NAMALWA (cell line): ENCODE measurements at places on chromosomes 7 and 10.

- no peak for DNase-seq
Measured at GRCh38 chr7:56256108-56256507, 139.9 kb upstream of the NUPR2 start.

DNA sequence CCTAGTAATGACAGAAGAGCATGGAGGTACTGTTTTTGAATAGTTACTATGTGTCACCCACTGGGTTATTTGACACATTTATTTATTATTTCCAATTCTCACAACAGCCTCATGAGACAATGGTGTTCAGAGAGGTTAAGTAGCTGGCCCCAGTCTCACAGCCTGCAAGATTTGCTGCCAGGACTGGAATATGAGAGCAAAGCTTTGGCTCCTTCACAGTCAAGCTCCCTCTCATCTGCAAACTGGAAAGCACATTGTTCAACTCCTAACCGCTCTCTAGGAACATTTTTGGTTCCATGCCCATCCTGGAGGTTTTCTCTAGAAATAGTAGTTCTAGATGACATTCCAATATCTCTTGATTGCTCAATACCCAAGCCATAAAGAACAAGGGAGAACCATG, 75.5 kb upstream of the CXCL12 start:
- no peak for DNase-seq

- DNase-seq, result no peak
Measured at GRCh38 chr7:149832332-149833041, 5.7 kb upstream of the ZNF862 start.

DNA sequence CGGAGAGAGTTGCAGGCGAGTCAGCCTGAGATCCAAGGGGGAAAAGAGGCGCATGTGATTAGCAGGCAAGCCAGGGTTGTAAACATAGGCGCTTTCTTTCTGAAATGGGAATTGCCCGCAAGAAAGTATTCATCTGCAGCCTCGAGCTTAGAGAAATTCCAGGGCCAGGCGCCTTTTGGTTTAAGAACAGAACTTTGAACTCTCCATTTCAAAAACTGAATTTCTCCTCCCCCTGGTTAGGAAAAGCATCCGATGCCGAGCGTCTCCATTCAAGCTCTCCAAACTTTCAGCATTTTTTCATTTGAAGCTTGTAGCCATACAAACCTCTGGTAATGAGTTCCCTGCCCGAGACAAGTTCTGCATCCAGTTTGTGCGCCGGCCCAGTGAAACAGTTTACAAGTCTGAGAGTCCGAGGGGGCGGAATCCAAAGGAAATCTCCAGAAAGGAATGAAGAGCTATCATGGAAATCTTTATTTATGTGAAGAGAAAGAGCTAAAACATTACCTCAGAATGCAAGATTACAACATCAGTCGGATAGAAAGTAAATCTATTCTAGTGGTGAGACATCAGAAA, 69.9 kb downstream of the FAM204A start:
- no peak for DNase-seq

- no peak for DNase-seq
Measured at GRCh38 chr7:5519515-5519928, 95.9 kb upstream of the TNRC18 start.

GRCh38 chr10:24622781-24623301, 100.8 kb downstream of the ARHGAP21 start:
- no peak for DNase-seq

GRCh38 chr7:42689626-42690025, 222.2 kb downstream of the C7orf25 start:
- DNase-seq, result no peak

- DNase-seq, result no peak
Measured at GRCh38 chr10:120437541-120437940, 19.5 kb upstream of the PLPP4 start.

DNA sequence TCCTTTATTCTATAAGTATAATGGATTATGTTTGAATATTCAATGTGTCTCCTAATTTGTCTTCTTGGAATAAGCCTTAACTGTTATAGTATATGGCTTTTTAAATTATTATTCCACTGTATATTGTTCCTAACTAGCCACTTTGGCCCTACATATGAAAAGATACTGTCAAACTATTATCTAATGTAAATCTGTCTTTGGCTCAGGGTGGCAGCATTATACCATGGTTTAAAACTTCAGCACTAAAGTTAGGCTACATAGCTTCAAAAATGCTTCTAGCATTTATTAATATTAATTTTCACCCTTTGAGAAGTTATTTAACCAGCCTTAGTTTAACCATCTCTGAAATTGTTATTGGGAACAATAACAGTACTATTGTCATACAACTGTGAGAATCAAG, 543.1 kb upstream of the MBL2 start:
- no peak for DNase-seq

DNA sequence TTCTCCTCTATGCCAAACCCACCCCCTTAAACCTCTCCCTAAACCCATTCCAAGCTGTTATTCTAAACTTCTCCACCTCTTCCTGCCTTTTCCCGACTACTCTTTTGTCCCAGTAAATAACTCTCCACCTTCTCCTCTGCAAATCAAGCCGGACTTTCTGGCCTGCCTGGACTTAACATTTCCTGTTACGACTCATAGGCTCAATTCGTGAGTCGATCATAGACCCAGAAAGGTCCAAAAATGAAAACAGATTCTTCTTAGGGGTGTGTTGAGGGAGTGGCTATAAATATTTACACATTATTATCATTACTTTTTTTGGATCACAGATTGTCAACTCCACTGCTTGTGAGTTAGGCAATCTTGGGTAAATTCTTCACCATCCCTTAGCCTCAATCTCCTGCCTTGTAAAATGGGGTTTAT, 59.0 kb upstream of the HABP2 start:
- DNase-seq, result no peak

DNA sequence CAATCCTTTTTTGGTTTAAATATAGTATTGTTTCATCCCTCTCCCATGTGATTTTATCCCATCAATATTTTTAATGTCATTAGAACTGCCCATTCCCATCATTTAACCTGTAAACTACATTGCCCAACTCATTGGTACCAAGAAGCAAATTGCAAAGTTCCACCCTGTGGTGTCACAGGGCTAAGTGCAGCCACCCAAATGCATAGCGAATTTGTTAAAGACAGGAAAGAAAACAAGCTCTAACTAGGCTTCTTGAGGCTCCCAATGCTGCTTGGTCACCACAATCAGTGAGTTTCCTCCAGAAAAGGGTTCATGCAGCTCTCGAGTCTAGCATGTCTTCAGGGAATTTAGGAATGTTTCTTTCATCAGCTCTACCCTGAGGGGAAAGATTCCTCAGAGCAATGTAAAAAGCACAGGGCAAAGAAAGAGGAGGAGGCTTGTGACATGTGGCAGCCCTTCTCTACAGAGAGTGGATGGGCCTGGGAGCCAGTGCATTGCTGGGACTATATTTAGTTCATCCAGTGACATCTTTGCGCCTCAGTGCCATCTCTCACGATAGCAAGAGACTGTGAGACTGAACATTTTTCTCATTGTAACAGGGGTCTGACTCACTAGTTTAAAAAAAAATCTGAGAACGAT, 58.1 kb downstream of the CAV1 start:
- DNase-seq, result peak; percentile 20

- DNase-seq, result no peak
Measured at GRCh38 chr7:2062648-2063047, 170.1 kb downstream of the MAD1L1 start.

DNA sequence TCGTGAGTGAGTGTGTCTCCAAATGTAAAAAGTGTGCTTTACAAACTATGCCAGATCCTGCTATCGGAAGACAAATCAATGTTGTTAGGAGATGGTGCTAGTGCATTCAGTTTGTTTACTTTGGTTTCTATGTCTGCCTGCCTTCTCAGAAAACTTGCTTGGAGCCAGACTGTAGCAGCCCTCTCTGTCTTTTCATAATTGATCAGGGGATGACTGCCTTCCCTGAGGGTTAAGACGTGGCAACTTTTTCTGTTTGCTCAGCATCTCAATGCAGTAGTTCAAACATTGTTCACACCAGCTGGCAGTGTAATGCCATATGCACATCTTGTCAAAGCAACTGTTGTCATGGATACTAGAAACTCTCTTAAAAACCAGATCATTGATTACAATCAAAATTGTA, 118.5 kb downstream of the FOXP2 start:
- DNase-seq, result no peak

GRCh38 chr7:25261545-25262140, 33.4 kb upstream of the NPVF start:
- no peak for DNase-seq

GRCh38 chr7:13055732-13056368, 368.4 kb downstream of the ARL4A start:
- DNase-seq, result peak; percentile 51

DNA sequence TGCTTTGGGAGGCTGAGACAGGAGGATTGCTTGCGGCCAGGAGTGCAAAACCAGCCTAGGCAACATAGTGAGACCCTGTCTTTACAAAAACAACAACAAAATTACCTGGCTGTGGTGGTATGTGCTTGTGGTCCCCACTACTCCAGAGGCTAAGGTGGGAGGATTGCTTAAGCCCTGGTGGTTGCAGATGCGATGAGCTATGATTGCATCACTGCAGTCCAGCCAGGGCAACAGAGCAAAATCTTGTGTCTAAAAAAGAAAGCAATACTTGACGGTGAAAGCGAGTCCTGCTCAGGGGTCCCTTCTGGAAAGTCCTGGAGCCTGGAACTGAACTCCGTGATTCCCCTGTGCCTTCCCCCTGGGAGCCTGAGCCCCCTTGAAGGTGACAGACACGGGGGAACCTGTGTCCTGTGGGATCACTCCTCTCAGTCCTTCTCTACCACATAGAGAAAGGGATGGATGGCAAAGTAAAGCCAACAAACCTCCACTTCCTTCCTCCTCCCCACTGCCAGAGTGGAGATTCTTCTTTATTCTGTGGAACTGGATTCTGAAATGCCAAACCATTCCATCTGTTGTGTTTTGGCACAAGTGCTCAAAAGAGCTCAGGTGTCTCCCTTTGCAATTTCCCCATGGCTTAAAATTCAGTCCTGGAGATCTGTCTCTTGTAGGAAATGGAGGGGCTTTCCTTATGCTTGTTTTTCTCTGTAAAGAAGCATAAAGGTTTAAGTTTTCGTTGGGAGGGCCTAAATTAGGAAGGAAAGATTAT, 50.6 kb downstream of the KIAA1217 start:
- DNase-seq, result no peak

- no peak for DNase-seq
Measured at GRCh38 chr7:43878867-43879266, 9.6 kb upstream of the MRPS24 start.

DNA sequence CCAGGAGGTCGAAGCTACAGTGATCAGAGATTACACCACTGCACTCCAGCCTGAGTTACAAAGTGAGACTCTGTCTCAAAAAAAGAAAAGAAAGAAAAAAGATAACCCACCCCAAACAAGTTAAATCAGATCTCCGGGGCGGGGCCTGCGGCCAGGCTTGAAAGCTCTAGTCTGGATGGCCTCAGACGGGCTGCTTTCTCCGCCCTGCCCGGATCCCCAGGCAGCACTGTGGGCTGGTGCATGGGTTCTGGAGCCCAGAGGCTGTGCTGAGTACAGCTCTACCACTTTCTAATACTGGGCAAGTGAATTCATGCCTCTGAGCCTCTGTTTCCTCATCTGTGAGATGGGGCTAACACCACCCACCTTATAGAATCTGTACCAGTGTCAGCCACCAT, 83.7 kb downstream of the ZMIZ1 start:
- DNase-seq, result no peak

DNA sequence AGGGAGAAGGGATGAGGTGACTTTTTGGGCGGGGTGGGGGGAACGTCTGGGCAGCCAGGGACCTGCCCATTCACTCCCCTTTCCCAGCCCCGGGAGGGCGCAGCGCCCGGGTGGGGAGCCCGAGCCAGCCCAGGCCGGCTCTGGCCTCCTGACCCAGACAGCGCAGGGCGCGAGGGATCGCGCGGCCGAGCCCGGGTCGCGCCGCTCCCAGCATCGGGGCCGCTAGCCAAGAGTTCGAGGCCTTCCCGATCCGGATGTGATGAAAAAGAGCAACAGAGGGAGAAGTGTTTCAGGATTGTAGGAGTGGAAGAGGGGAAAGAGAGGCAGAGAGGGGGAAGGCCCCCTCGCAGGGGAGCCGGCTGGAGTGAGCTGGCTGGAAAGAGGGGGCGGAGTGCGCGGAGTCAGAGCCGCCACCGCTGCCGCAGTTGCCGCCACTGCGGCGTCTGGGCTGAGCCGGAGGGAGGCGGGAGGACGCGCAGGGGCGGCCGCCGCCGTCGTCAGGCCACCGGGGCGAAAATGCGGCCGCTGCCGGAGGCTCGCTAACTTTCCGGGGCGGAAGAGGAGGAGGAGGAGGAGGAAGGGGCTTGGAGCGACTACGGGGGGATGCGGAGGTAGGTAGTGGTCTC, at the start of gene MDFIC:
Gene MDFIC (plus strand): TSS at position 69 of the 626 bp plus-strand sequence. CDS start 940 bp downstream, outside the sequence.
- no peak for DNase-seq

- DNase-seq, result no peak
Measured at GRCh38 chr10:68543004-68543918, 15.9 kb upstream of the SLC25A16 start.

DNA sequence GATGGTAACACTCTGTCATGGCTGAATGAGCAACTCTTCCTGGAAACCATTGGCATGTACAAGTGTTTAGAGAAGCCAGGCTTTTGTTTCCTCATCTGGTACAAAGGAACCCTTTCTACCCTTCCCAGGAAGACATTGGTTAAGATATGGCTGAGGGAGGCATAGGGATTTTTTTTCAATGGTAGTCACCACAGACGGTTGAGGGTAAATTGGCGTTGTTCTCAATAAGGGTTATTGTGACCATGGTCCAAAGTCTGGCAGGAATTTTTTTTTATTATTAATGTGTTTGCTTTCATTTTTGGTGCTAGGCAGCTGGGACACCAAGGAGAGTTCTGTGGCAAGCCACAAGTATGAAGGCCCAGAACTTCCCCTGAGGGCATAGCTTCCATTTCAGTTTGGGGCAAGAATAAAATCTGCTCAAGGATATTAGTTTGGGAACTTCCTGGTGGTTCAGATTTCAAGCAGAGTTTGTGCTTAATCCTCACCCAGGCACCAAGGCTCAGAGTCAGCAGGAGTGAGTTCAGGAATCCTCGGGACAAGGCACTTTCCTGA, at the start of gene PLEKHS1:
Gene PLEKHS1 (plus strand): TSS at position 502 of the 552 bp plus-strand sequence. CDS start 3,596 bp downstream, outside the sequence.
- DNase-seq, result no peak

- no peak for DNase-seq
Measured at GRCh38 chr7:79714081-79714480, 260.6 kb upstream of the MAGI2 start.

DNA sequence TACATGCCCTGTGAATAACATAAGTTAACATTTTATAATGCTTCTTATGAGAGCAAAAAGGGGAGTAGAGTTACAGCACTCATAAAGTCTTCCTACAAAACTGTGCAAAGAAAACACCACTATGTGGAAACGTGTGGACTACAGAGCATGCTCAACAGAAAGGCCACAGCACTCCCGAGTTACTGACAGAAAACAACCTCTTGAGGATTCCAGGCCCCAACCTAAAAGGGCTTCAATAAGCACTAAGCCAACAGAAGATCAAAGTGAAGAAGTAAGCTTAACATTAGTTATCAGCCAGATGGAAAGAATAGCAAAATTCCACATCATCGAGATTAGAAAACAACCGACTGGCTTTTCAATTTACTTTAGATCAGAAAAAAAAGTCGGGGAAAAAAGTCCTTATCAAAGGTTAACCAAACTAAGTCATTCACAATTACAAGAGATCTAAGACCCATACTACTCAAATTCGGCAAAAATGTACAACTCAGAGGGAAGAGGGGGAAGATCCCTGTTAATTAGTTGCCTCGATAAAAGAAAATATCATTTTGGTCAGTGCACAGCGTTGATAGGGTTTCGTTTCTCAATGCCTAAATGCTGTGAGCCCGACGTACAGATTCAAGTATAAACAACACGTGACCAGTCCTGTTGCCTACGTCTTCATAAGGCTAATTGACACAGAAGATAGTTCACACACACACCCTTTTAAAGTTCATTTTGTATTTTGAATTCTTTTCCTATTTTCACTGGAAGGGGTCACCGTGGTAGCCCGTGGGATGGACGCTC, 1.4 kb downstream of the KBTBD2 start:
- DNase-seq, result peak; percentile 93

- DNase-seq, result no peak
Measured at GRCh38 chr7:50540785-50541579, 24.2 kb downstream of the DDC start.
